ENCODE measurements at places on chromosomes 7 and 10.

DNA sequence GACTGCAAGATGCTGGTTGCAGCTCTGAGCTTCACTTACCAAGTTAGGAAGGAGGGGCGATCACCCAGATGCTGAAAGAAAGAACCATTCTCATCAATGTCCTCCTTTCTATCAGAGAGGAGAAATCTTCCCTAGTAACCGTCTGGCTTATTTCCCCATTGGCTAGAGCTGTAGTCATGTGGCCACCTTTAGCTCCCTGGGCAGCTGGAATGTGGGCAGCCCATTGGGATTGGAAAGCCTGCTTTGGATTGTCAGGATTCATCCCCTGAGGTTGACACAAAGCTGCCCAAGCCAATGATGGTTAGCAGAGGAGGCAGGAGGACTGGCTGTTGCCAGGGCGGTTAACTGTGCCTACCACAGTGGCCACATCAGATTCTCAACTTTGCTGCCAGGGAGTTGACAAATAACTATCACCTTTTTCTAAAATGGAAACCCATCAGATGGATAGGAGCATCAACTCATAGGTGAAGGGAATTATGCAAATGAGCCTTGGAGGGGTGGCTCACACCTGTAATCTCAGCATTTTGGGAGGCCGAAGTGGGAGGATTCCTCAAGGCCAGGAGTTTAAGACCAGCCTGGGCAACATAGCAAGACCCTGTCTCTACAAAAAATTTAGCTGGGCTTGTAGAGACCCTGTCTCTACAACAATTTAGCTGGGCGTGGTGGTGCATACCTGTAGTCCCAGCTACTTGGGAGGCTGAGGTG is 206.4 kb upstream of the GALNT17 start:
- no peak for DNase-seq

DNA sequence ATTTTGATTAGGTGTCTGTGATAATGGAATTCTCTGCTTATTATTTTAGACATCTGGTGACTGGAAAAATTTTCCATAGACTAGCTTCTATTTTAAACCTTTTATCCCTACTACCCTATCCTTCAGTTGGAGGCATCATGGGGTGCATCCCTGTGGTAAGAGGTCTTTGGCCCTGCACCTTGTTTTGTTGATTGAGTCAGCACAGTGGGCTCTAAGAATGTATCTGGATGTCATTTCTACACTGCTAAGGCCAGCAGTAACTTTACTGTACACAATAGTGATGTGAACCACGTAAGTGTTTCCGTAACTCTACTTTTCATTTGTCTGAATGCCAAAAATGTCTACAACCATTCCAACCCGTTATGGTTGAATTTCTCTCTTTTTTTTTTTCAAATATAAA is 75.6 kb downstream of the ADAM22 start:
- DNase-seq, result no peak

DNA sequence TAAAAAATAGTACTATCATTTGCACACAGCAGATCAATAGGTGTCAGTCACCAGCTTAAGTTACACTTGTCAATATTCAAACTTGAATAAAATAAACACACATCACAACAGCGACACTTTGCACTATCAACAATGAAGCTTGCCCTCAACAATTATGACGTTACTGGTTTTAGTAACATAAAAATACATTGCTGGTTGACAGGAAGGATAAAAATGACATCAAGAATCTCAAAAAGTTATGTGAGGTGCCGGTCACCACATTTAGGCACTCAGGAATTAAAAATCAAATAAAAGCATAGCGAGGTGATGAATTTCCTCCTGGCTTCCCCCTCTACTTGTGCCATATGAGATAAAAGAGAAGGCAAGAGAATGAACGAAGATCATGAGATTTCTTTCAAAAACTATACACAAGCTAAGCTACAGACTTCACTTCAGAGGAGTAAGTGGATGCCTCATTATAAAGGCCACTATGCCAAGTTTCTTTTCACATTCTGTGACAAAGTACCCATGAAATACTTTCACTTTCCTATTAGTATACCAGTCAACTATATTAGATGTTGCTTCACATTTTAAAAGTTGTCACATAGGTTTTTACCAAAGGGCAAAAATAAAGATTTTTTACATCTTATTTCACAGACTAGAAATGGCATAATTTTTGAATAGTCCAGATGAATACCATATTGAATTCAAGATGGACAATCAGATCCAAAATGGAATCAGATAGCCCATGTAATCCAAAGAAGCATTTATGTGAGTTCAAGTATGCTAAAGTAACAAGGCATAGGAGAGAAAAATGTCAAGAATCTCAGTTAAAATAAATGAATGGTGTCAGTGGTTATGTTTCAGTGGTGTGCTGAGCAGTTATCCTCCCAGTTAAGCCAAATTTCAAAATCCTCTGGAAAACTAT is 3.6 kb downstream of the CCDC71L start:
- DNase-seq, result peak; percentile 61

GRCh38 chr7:82419200-82419599 is 24.4 kb downstream of the CACNA2D1 start:
- DNase-seq, result no peak

DNA sequence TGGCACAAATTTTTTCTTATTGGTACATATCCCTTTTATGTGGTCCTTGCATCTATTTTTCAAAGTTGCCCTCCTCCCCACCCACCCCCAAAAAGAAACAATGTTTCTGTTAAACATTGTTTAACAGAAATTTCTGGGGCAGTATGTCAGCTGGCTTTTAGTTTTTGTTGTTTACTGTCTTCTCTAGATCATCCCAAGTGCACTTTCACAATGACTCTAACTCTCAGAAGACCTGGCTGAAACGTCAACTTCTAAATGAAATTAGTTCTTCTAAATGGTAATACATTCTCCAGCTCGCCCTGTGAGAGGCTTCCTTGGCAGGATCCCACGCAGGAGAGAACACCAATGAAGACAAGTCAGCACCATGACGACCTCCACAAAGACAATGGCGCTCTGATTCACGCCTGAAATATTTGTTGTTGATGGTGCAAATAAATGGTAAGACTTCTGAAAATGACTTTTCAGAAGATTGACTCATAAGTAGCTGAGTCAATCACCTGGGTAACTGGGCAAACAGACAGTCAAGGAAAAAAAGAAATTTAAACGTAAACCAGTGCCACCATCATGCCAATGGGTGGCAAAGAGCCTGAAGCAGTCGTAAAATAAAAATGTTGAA is 293.7 kb downstream of the FZD1 start:
- peak; percentile 87 for DNase-seq

- DNase-seq, result no peak
Measured at GRCh38 chr10:987620-987869, 689 bp upstream of the GTPBP4 start.

DNA sequence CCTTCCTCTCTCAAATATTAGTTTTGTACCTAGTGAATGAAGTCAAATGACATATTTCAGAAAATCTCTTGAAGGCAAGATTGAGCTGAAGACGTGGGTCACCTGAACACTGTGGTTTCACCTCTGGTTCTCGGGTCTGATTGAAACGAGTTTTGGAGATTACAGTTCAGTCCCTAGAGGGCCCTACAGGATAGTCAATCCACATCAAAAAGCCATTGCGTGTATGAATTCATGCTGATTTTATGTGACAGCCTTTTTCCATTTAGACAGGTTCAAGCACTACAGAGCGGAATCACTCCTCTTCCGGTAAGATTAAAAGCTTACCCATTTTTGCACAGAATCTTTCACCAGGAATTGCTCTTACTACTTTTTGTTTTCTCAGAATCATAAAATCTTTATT is 62.2 kb downstream of the VIM start:
- DNase-seq, result no peak

DNA sequence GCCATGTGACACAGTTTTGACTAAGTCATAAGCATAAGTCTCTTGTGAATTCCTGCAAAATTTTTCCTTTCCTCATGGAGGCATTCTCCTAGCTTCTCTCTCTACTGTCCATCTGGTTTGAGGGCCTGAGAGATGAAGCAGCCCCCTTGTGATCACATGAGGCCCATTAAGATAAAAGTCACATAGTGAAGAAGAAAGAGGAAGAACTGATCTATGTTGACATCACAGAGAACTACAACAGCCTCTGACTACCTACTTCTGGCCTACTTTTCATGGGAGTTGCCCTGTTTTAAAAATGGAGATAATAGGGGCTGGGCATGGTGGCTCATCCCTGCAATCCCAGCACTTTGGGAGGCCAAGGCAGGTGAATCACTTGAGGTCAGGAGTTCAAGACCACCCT is 50.4 kb downstream of the TFEC start:
- no peak for DNase-seq

GRCh38 chr10:60456053-60456452 is 66.4 kb upstream of the ANK3 start:
- no peak for DNase-seq

GRCh38 chr10:116490028-116490662 is 55.6 kb upstream of the PNLIP start:
- DNase-seq, result peak; percentile 30

- no peak for DNase-seq
Measured at GRCh38 chr10:103692952-103693811, 162.2 kb downstream of the SH3PXD2A start.

- DNase-seq, result peak; percentile 50
Measured at GRCh38 chr10:5464546-5464945, 34.8 kb downstream of the CALML5 start.

- DNase-seq, result peak; percentile 58
Measured at GRCh38 chr10:96830511-96831199, 1.4 kb upstream of the LCOR start.

DNA sequence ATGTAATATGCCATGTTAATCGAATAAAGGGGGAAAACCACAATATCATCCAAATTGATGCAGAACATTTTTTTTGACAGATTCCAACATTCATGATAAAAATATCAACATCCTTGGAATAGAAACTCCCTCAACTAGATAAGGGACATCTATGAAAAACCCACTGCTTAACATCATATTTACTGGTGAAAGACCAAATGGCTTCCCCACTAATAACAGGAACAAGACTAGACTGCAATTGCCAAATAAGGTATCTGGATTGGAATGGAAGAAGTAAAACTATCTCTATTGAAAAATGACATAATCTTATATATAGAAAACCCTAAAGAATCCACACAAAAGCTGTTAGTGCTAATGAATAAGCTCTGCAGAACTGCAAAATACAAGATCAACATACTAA is 27.8 kb downstream of the SMURF1 start:
- no peak for DNase-seq

DNA sequence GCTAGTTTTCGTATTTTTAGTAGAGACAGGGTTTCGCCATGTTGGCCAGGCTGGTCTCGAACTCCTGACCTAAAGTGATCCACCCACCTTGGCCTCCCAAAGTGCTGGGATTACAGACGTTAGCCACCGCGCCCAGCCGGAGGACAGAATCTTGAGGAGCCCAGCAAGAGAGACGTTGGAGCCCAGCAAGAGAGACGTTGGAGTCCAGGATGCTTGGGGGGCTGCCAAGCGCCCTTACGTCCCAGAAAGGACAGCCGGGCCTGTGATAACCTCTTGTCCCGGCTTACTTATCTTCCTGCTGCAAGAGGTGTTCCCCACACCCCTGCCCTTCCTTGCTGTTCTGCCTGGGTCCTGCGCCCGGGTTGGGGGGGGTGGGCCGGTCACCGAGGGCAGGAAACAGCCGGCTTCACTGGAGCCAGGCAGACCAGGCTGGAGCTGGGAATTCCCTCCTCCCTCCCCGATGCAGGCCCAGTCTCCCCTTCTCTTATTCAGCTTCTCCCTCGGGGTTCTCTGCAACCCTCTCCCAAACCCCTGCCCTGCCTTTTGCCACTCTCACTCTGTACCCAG is 1.9 kb upstream of the EPHB4 start:
- DNase-seq, result no peak

GRCh38 chr7:5360451-5360850 is 63.2 kb downstream of the TNRC18 start:
- DNase-seq, result no peak

- DNase-seq, result peak; percentile 85
Measured at GRCh38 chr10:43648398-43649184, at the start of gene ZNF32. ZNF32 (minus strand) TSS chr10:43648881; CDS start chr10:43646133, 2,748 bp downstream.

GRCh38 chr7:84105586-84105985 is 89.0 kb downstream of the SEMA3A start:
- peak; percentile 50 for DNase-seq

DNA sequence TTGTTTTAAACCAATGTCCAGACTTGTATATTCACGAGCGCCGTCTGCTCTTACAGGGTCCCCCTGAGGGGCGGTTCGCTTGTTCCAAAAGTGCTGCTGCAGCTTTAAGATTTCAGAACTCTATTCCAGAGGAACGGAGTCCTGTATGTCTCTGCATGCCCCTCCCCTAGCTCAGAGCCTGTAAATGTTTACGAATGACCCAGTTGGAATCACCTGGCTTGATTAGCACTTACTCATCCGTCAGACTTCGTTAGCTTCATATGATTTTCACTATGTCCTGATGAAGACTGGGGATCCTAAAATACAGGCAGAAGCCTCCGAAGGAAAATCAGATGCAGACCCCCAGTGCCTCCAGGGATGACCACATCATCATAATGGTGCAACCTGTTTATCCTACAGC is 4.5 kb upstream of the CHST15 start:
- DNase-seq, result no peak

DNA sequence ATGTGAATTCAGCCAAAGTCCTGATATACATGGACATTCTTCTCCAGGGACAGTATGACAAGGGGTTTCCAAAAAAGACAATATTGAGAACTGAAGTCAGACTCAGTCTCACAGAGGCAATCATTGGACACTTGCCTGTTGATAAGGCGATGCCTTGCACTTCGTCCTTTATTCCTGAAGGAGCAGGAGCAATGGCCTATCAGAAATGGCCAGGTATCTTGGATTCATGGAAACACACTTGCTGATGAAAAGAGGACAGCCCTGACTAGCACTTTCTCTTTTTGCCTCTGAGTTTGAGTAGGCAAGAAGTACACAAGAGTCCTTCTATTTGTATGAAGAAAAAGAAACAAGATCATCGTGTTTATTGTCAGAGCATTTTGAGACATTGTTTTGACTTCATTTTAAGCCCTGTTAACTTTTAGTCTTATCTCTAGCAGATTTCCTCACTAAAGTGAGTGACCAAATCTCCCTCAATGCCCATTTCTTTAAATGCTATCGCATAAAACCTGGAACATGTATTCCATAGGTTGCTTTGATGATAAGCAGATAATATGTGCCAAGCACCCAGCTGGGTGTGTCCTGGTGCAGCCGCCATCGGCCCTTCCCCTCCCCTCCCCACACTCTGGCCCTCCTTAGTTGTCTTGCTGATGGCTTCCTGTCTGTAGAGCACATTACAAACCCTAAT is 26.6 kb downstream of the ST8SIA6 start:
- DNase-seq, result no peak

- no peak for DNase-seq
Measured at GRCh38 chr7:120190109-120190508, 82.9 kb upstream of the KCND2 start.

DNA sequence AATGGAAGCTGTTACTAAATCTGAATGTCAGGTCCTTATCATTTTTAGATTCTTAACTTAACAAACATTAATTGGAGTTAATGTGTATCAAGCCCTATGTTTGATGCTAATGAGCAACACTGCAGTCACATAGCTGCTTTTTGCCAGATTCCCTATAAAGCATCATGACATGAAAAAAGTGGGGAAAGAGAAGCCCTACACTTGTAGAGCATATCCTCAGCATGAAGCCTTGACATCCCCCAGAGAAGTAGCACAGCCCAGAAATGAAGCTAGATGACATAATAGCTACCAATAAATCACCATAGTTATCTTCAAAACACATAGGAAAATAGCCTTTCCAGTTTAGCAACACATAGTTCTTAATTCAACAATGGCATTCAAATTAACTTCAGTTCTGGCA is 49.2 kb upstream of the CDK1 start:
- DNase-seq, result no peak

All from AG10803 (cell line).